NCI-H1048 (cell line): ENCODE measurements at places on chromosomes 4 and X.
A peak's percentile ranks its signal among the peaks of the same experiment; 100 is the strongest.

GRCh38 chr4:10965196-10965595, 280.6 kb upstream of the CLNK start:
- DNase-seq = no peak

- no peak for DNase-seq
Measured at GRCh38 chrX:55005256-55005655, 5.1 kb downstream of the APEX2 start.

DNA sequence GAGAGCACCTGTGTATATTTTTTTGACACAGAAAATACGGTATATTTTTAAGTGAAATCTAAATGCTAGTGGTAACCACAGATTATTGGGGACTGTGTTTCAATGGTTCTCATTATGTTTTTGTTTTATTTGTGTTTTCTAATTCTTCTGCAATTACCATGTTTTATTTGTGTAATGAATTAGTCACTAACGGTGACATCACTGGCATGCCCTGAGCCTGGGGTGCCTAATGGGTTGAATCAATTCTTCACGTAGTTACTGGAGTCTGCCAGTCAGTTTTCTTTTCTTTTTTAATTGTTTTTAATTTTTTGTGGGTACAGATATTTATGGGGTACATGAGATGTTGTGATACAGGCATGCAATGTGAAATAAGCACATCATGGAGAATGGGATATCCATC, 168.8 kb downstream of the RELL1 start:
- no peak for DNase-seq

GRCh38 chr4:112183252-112183651, 38.0 kb downstream of the FAM241A start:
- DNase-seq = no peak

DNA sequence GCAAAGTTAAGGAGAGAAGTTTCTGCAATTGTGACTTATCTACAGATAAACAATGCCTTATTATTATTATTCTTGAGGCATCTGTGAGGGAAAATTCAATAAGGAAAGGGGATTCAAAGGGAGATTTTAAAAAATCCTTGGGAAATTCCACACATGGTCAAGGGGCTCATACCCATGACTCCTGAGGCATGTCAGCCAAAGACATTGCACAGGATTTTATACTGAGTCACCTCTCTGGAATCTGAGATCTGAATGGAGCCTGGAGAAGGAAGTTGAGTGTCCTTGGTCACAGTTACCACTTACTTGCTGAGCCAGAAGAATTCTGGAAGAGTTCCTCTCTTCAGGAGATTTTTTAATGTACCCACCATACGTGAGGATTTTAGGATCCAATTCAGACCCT, 14.4 kb upstream of the CXCL8 start:
- no peak for DNase-seq

- no peak for DNase-seq
Measured at GRCh38 chr4:169189372-169189771, 81.4 kb downstream of the SH3RF1 start.

DNA sequence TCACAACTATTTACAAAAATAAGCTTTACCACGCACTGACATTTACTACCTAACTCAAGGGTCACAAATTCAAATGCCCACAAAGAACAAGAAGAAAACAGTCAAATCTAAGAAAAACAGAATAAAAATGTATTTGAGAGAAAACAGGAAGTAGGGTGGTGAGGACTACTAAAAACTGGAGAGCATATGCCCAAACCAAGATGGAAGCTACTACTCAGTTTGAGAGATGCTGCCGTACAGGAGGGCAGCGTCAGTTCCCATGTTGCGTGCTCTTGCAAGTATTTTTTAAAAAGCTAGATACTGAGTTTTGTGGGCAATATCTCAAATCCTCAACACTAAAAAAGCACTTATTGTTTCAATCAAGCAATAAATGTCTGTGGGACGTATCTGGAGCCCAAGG, 16.2 kb downstream of the HNRNPD start:
- no peak for DNase-seq

DNA sequence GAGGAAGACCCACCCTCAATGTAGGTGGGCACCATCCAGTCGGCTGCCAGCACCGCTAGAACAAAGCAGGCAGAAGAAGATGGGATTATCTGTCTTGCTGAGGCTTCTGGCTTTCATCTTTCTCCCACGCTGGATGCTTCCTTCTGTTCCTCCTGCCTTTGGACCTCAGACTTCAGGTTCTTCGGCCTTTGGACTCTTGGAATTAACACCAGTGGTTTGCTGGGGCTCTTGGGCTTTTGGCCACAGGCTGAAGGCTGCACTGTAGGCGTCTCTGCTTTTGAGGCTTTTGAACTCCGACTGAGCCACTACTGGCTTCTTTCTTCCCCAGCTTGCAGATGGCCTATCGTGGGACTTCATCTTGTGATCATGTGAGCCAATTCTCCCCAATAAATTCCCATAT, 55.1 kb downstream of the PDLIM5 start:
- DNase-seq = no peak

DNA sequence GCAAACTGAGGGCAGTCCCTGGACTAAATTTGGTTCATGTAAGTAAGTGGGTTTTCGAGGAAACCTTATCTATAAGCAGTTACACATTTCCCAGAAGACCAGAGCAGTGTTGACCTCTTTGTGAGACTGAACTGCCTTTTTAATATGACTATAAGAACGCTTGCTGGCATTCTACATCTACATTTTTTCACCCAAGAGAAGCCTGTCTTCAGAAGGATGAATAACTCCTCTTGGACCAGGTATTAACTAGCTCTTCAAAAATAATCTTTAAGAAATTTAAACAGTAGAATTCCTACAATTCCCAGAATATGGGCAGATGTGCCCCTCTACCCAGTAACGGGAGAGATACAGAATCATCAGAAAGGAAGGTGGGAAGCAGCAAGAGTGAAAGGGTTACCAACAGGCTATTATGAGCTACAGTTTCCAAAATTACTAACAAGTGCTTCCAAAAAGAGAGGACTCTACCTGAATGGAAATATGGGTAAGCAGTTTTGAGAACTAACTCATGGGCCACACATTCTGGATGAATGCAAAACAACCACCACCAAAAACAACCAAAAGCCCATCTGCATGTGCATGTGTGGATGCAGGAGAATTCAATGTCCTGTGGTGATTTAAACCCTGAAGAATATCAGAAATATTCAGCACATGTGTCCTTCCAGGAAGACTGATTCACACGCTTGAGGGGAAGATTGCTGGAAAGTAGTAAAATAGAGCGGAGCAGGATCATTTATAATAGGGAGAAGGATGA, 17.4 kb downstream of the BBS12 start:
- DNase-seq = no peak

GRCh38 chr4:38152305-38152704, 192.1 kb downstream of the PTTG2 start:
- DNase-seq = no peak

DNA sequence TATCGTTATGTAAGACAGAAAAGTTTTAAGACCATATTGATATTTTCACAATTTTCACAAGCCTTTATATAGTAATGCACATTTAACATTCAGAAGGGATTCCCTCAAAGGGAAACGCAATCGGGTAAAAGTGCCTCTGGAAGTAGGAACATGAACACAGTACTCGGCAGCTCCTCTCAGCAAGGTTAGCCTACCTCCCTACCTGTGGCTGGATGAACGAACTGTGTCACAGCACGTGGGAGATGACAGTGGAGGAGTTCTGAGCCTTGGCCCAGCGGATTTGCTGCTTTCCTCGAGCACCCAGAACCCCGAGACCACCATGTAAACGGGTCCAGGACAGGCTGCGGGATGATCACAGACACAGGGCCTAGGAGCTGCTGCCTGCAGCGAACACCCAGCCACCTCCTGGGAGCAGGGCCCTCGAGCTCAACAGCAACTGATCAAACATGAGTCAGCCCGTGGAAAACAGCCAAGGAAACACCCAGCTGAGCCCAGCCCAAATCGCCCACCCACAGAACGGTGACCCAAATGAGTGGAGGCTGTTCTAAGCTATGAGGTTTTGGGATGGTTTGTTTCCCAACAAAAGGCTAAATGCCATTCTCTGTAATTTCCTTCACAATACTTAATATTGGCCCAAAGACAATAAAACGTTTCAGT, 30.4 kb downstream of the FAT1 start:
- DNase-seq = no peak

DNA sequence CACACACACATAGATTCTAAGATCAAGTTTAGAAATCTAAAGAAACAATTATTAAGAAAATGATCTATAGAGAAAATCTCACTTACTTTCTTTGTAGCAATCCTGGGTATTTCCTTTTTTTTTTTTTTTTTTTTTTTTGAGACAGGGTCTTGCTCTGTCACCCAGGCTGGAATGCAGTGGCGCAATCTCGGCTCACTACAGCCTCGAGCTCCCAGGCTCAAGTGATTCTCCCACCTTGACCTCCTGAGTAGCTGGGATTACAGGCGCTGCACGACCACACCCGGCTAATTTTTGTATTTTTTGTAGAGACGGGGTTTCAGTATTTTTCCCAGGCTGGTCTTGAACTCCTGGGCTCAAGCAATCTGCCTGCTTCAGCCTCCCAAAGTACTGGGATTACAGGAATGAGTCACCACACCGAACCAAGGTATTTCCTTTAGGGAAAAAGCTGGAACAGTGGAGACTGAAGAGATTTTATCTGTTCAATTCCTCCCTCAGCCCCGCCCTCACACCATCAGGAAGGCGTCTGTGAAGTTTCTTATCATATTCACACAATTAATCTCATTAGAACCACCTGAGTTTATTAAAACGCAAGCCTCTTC, at the start of gene TRIML2:
Gene TRIML2, minus strand, starts transcription at position 447 of the 599 bp plus-strand sequence. CDS start 4,235 bp downstream, outside the sequence.
- DNase-seq = no peak

- no peak for DNase-seq
Measured at GRCh38 chr4:88219099-88219498, 60.7 kb upstream of the ABCG2 start.

DNA sequence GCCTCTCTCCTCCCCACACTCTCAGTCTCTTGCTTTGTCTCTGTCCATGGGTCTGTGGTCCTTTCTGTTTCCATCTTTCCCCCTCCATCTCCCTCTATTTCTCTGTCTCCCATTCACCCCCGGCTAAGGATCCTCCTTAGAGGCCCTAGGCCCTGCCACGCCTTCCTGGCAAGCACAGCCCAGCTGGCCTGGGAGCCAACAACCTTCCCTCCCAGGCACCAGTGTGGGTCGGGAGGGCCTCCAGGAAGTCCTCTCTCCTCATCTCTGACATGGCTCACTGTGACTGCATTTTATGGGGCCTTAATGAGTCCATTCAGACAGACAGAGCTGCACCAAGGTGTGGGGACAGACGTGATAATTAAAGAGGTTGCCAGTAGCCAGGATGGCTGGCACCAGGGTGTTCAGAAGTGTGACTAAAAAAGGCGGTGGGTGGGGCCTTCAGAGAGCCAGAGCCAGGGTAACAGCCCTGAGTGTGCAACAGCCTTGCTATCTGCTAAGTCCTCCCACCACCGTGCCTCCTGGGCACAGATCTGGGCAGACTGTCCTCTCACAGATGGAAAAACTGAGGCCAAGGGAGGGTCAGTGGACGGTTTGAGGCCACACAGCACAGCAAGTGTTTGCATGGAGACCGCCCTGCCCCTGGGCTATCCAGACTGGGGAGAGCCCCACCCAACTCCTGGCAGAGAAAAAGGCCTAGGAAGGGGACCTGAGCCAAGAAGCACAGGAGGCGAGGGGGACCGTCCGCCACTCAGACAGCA, 31.5 kb downstream of the BLOC1S4 start:
- no peak for DNase-seq

- no peak for DNase-seq
Measured at GRCh38 chr4:95548738-95549245, at the start of gene UNC5C. Gene UNC5C, minus strand, starts transcription at chr4:95548973.

GRCh38 chrX:151776181-151776731, 41.7 kb downstream of the CNGA2 start:
- DNase-seq = no peak

GRCh38 chr4:9762823-9763475, 18.5 kb upstream of the DRD5 start:
- DNase-seq = peak; percentile 17

DNA sequence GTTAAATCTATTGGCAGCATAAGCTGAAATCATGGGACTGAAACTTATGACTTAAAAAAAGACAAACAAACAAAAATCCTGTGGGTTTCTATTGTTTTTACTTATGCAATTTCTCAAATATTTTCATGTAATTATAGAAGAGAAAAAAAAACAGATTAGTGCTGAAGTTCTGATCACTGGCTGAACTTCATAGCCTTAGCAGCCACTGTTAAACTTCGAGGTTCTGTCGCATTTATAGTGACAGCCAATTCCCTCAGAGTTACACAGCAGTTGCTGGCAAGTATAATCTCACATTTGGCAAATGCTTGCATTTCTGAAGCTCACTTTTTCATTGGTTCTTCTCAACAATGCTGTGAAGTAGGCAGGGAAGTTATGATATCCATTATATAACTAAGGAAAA, 748.9 kb upstream of the MAGEB2 start:
- DNase-seq = no peak
